ENCODE measurements at places on chromosomes 5 and 9. TPM values are rescaled to one million over a fixed set of nuclear protein-coding genes. Genes with fewer than 3 reads are reported as not detected.

- H3K4me3 ChIP-seq = no peak overlapping the region
- H3K27me3 ChIP-seq = no peaks in the 10 kb centered on the region
- no peak overlapping the region for H3K27ac ChIP-seq
- DNase-seq = no peak
These were observed 565.3 kb upstream of the ZNF608 start for GRCh38 chr5:125311743-125312142.

DMRTA1 gene
- 4.6 TPM for total RNA-seq

NMRK1 gene
- total RNA-seq = 10.4 TPM

MARVELD2 gene
- total RNA-seq = 0.42 TPM

NUTM2F gene
- total RNA-seq = not detected

SNCAIP gene
- total RNA-seq = 0.83 TPM

DNA sequence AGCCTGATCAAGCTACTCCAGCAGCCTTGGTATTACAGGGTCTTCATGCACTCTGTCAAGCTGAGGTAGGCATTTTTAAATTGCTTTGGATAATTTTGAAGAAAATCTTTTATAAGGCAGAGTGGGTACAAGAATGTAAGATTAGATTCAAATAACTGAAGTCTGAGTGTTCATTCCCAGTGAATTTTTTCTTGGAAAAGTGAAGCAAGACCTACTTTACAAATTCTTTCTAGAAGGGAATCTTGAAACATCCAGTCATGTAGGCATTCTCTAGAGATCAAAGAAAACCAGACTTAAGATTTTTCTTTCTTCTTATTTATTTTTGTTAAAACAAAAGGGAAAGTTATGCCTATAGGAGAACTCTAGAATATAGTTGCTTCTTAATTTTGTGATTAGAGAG, 139.0 kb downstream of the FOCAD start:
- H3K27me3 ChIP-seq = no peaks in the 10 kb centered on the region
- H3K4me1 ChIP-seq = no peaks in the 10 kb centered on the region
- no peak overlapping the region for H3K27ac ChIP-seq

- peaks cover 35% of the 10 kb centered on the region for H3K4me1 ChIP-seq
- H3K4me3 ChIP-seq = no peak overlapping the region
- DNase-seq = no peak
- peaks cover 11% of the 10 kb centered on the region for H3K36me3 ChIP-seq
- no peak overlapping the region for H3K27ac ChIP-seq
These were observed 5.8 kb downstream of the USP20 start for GRCh38 chr9:129841071-129841470.

CENPH gene
- total RNA-seq = 2.2 TPM

MED22 gene
- 44.6 TPM for total RNA-seq

DNA sequence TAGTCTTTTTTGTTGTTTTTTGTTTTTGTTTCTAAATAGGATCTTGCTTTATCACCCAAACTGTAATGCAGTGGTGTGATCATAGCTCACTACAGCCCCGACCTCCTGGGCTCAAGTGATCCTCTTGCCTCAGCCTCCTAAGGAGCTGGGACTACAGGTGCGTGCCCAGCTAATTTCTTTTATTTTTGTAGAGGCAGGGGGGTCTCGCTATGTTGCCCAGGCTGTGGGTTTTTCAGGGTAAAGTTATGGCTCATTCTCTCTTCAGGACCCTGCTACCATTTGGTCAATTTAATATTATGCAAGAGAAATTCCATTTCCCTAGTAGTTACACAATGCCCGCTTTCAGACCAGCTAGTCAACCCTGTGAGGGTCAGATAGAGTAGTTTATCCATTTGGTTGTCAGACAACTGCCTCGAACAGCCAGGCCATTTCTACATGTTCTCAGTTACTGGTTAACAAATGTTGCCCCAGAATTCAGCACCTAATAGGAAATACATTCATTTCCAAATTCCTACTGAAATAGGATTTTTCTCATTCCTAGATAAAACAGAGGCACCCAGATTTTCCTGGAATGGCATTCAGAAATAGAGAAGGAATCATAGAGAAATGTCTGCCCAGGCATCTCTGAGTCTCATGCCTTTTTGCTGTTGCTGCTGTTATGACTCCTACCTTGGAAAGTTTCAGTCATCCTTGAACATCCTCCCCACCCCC, 6.4 kb upstream of the GLIS3 start:
- no peak overlapping the region for H3K27ac ChIP-seq
- no peaks in the 10 kb centered on the region for H3K36me3 ChIP-seq
- H3K27me3 ChIP-seq = no peaks in the 10 kb centered on the region
- H3K4me3 ChIP-seq = no peak overlapping the region

ITK gene
- 0.80 TPM for total RNA-seq

- H3K27me3 ChIP-seq = no peaks in the 10 kb centered on the region
These were observed 166.9 kb downstream of the DMRT2 start for GRCh38 chr9:1217076-1217475.

- no peaks in the 10 kb centered on the region for H3K27me3 ChIP-seq
- H3K4me3 ChIP-seq = no peak overlapping the region
- no peak for DNase-seq
- no peaks in the 10 kb centered on the region for H3K4me1 ChIP-seq
These were observed 712.1 kb upstream of the MEF2C start for GRCh38 chr5:89595056-89595455.

DNA sequence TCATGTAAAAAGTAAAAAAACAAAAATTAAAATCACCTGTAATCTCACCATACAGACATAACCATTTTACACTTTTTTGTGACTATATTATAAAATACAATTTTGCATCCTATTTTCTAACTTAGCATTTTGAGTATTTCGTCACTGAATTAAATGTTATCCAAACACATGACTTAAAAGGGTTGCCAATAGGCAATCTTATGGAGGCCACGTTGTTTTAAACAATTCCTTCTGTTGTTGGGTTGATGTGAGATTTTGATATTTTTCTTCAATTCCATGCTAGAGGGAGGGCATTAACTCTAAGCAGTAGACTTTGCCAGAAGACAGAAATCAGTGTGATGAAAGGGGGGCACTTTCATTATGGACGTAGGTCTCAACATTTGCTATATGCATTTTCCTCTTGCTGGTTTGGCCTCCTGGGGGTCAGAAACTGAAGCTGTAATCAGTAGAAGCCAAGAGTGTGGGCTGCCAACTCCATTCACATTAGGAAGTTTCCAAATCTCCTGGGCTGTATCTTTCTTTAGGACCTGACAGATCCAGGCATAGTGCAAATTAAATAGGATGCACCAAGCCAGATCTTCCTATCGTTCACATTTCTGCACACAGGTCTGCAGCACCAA, 614.2 kb upstream of the CLINT1 start:
- no peak overlapping the region for H3K4me3 ChIP-seq
- no peaks in the 10 kb centered on the region for H3K36me3 ChIP-seq
- H3K4me1 ChIP-seq = no peaks in the 10 kb centered on the region
- H3K27ac ChIP-seq = no peak overlapping the region

DNA sequence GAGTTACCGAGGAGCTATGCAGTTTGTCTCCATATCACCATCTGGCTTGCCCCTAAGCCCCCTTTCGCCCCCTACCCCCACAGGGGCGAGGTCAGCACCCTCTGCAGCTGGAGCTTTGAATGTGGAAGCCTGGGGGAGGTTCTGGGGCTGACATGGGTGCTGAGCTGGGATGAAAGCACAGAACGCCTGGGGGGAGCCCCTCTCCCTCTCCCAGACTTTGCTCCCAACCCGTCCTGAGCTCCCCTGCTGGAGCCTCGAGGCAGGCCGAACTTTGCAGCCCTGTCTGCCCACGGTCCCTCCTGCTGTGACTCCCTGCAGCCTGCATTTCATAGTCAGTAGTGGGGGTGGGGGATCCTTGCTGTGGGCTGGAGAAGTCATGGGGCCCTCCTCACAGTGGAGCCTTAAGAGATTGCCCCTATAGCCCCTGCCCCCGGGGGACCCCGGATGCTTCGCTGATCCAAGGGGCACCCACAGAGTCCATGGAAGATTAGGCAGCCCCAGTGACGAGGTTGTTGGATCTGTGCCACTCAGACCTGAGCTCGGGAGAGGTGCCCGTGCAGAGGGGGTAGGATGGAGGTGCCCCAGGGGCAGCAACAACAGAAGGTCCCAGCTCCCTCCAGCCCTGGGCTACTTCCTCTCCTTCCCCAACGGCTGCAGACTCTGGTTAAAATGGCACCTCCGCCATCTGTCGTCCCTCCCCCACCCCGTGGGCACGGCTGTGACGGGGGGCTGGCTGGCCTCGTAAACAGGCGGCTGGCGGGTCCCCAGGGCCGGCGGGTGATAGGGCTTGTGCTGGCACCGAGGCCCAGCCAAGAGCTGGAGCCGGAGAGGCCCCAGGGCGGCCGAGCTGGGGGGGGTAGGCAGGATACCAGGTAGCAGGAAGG, 162.0 kb downstream of the C9orf50 start:
- H3K27ac ChIP-seq = peak overlapping the region; percentile 97
- no peaks in the 10 kb centered on the region for H3K27me3 ChIP-seq
- DNase-seq = no peak
- no peaks in the 10 kb centered on the region for H3K36me3 ChIP-seq

- no peaks in the 10 kb centered on the region for H3K27me3 ChIP-seq
- no peak overlapping the region for H3K4me3 ChIP-seq
- no peaks in the 10 kb centered on the region for H3K4me1 ChIP-seq
- H3K36me3 ChIP-seq = no peaks in the 10 kb centered on the region
These were observed 135.4 kb downstream of the ISL1 start for GRCh38 chr5:51518607-51519006.

DNA sequence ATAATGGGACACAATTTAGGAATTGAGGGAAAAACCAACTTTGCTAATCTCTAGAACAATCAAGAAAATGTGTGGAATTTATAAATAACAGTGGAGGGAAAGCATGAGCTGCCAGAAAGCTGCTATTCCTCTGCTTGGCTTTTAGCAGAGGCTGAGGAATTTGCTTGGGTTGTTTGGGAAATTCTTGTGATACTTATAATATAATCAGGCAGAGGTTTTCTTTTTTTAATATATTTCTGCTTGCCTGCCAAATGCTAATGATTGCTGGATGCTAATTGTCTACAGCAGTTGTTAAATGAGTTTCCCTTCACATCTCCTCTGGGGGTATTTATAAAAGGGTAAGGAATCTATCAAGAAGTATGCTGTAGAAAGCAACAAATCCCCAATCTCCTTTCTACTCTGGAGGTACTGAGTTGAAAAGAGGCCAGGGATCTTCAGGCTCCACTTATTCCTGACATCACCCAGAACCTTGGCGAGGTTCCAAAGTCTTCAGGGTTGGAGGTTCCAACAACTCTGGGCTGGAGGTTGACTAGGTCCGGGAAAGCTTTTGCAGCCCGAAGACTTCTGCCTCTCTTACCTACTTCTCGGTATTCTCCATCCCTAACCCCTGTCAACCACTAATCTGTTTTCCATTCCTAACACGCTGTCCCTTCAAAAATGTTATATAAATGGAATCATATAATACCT, 60.4 kb upstream of the TMED7 start:
- no peak overlapping the region for H3K4me3 ChIP-seq
- no peaks in the 10 kb centered on the region for H3K27me3 ChIP-seq
- H3K27ac ChIP-seq = peak overlapping the region; percentile 39
- no peak for DNase-seq
- peaks cover 21% of the 10 kb centered on the region for H3K4me1 ChIP-seq

FAM78A gene
- 2.9 TPM for total RNA-seq

SH3RF2 gene
- 1.2 TPM for total RNA-seq

STK32A gene
- 1.2 TPM for total RNA-seq

- H3K4me1 ChIP-seq = peaks cover 5% of the 10 kb centered on the region
- no peak overlapping the region for H3K27ac ChIP-seq
- H3K27me3 ChIP-seq = no peaks in the 10 kb centered on the region
- H3K36me3 ChIP-seq = no peaks in the 10 kb centered on the region
- peak; percentile 29 for DNase-seq
- no peak overlapping the region for H3K4me3 ChIP-seq
These were observed 276.6 kb upstream of the VLDLR start for GRCh38 chr9:2345013-2345412.

GRCh38 chr9:120100595-120100994, 479.4 kb downstream of the CDK5RAP2 start:
- no peak overlapping the region for H3K4me3 ChIP-seq
- H3K4me1 ChIP-seq = no peaks in the 10 kb centered on the region
- no peaks in the 10 kb centered on the region for H3K36me3 ChIP-seq
- H3K27ac ChIP-seq = no peak overlapping the region

DNA sequence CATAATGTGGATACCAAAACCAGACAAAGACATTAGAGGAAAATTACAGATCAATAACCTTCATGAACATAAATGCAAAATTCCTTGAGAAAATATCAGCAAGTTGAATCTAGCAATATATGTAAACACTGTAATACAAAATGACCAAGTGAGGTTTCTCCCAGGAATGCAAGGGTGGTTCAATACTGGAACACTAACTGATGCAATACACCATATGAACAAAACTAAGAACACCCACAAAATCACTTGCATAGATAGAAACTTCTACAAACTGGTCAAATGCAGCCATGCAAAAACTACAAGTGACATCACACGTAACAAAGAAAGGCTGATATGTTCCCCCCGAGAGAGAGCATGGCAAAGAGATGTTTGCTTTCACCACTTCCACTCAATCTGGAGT, 55.6 kb downstream of the NACC2 start:
- peaks cover 11% of the 10 kb centered on the region for H3K36me3 ChIP-seq
- H3K27me3 ChIP-seq = no peaks in the 10 kb centered on the region
- no peak overlapping the region for H3K27ac ChIP-seq

GFI1B gene
- total RNA-seq = not detected

FGF18 gene
- 0.66 TPM for total RNA-seq

- no peaks in the 10 kb centered on the region for H3K27me3 ChIP-seq
- H3K36me3 ChIP-seq = no peaks in the 10 kb centered on the region
- H3K4me1 ChIP-seq = no peaks in the 10 kb centered on the region
These were observed 39.3 kb upstream of the GABRB2 start for GRCh38 chr5:161585798-161586197.

- no peak for DNase-seq
- no peaks in the 10 kb centered on the region for H3K36me3 ChIP-seq
- H3K4me3 ChIP-seq = peak within 1 kb of the TSS; percentile 28
These were observed at the start of gene SCGB3A1 for GRCh38 chr5:180591311-180591887. Gene SCGB3A1 (minus strand): TSS chr5:180591499. CDS start chr5:180591462, 37 bp downstream.

DNA sequence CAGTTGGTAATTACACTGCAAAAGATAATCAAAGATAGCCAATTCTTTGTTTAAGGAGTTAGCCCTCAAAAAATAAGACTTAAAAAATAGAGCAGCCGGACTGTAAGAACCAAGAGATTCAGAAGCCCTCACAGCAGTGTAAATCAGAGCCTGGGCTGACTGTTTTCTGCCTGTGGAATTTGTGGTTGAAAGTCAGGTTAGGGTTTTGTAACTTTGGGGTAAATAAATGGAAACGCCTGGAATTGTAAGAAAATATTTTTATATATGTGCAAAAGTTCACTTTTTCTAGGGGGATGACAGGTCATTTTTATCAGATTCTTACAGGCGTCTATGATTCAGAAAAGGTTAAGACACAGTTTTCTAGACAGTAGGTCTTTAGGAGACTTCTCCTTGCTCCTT, 35.6 kb downstream of the KLHL3 start:
- DNase-seq = no peak
- no peaks in the 10 kb centered on the region for H3K27me3 ChIP-seq
- peaks cover 8% of the 10 kb centered on the region for H3K36me3 ChIP-seq
- H3K4me3 ChIP-seq = no peak overlapping the region

POU5F2 gene
- total RNA-seq = 2.5 TPM

IGIP gene
- total RNA-seq = 26.4 TPM

TUSC1 gene
- total RNA-seq = 22.4 TPM

Data from esophagus muscularis mucosa (tissue), 4 donors.